H7 (cell line): ENCODE measurements at places on chromosomes 6 and 20. TPM values are rescaled to one million over a fixed set of nuclear protein-coding genes. Genes with fewer than 3 reads are reported as not detected.

Gene CTAGE9
- total RNA-seq: not detected in 2 replicates

Gene KIAA0408
- total RNA-seq: 0.55 and 2.3 TPM in 2 replicates

GRCh38 chr6:52964318-52964717, 30.8 kb downstream of the GSTA4 start:
- DNase-seq: no peak

GRCh38 chr6:89146718-89147700, 1.2 kb downstream of the PM20D2 start:
- DNase-seq: peak; percentile 9

DNA sequence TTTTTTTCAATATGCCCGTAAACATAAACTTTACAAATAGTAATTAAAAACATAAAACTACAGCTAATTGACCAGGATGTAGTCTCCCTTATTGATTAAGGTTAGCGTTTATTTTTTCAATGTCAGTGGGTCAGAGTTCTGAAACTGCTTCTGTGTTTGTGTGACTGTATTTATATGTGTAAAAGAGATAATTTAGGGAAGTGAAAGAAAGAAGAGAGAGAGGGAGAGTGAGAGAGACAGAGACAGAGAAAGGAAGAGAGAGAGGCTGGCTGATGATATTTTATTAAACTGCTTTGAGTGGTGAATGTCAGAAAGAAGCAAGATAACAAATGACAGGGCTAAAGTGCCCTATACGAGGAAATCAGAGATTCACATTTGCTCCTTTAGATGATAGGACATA, 266.1 kb upstream of the PTCHD4 start:
- no peak for DNase-seq
